ENCODE measurements at places on chromosomes 4 and X.

GRCh38 chr4:99755223-99755944 is 61.2 kb upstream of the DAPP1 start:
- DNase-seq = no peak

DNA sequence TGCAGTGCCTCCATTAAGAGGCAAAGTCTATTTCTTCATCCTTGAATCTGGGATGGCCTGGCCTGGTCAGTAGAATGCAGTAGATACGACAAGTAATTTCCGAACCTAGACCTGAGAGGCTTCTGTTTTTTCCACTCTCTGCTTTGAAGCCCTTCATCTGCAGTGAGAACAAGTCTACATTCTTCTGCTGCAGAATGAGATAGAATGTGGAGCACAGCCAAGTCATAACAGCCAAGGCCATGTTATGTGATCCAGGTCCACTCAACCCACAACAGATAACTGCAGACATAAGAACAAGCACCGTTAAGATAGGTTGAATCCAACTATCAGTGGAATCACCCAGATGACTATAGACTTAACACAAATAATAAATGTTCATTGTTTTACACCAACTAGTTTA is 1297.7 kb downstream of the C4orf33 start:
- DNase-seq = peak; percentile 1

- no peak for DNase-seq
Observed at GRCh38 chrX:46727441-46727840, 31.5 kb downstream of the SLC9A7 start.

- DNase-seq = no peak
Observed at GRCh38 chr4:25926462-25926861, 12.4 kb downstream of the SMIM20 start.

GRCh38 chrX:136055651-136056221 is 70.5 kb downstream of the SLC9A6 start:
- peak; percentile 32 for DNase-seq

DNA sequence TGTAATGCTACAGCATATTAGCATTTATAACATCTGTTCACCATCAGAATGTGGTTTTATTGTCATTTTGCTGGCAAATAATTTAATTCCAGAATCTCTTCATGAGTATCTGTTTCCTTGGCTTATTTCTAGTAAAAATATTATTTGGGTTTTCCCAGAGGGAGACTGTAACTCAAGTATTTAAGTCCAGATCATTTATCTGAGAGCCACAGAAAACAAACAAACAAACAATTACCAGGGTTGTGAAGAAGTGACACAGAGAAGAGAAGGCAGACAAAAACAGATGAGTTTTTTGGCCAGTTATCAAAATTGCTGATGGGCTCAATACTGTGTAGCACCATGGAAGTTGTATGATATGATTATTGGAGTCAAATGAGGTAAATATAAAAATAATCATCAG is 515.1 kb downstream of the TECRL start:
- DNase-seq = no peak

- DNase-seq = no peak
Observed at GRCh38 chr4:59057804-59058203, 1947.6 kb upstream of the IGFBP7 start.

GRCh38 chr4:43682551-43682950 is 766.1 kb downstream of the KCTD8 start:
- no peak for DNase-seq

DNA sequence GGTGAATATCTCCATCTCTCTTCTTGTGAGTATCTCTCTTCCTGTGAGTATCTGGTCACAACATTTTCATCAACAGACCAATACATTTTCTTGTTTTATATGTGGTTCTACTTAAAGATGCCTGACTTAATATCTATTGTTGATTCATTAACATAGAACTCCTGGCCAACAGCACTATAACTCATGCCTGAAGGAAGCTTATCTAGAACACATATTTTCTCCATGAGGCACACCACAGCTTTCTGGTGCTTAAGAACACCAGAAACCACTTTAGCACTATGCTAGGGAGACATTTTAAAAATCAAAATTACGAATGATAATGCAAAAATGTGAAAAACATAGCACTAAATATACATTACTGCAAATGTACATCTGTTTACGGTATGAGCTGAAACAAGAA is 190.4 kb downstream of the GABRB1 start:
- DNase-seq = peak; percentile 19

DNA sequence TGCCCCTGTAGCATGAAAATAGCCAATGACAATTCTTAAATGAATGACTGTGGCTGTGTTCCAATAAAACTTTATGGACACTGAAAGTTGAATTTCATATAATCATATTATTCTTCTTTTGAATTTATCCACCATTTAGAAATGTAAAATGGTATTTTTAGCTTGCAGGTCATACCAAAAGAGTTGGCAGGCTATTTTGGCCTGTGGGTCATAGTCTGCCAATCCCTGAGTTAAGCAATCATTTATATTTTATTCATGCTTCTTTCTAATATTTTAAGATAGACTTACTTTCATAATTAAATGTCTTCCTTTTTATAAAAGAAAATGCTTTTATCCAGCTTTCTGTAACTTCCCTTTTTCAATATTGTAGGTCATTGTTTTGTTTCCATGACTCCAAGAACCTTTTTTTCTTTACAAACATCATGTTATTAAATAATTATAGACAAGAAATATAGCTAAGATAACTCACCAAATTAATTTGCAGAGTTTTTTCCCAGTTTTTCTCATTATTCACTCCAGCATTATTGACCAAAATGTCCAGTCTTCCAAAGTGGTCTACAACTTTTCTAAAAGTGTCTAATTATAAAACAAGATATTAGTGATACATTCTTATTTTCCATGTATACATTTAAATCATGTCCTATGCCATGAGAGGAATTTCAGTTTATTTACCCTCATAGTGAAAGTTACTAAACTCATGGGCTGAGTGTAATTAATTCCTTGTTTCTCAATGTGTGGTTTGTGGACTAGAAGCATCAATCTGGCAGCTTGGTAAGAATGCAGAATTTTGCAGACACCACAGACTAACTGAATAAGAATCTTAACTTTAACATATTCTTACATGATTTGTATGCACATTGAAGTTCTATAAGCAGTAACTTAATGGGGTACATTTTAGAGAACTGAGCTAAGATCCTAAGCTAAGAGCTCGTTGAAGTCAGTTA is 4.5 kb downstream of the HPGD start:
- DNase-seq = no peak

DNA sequence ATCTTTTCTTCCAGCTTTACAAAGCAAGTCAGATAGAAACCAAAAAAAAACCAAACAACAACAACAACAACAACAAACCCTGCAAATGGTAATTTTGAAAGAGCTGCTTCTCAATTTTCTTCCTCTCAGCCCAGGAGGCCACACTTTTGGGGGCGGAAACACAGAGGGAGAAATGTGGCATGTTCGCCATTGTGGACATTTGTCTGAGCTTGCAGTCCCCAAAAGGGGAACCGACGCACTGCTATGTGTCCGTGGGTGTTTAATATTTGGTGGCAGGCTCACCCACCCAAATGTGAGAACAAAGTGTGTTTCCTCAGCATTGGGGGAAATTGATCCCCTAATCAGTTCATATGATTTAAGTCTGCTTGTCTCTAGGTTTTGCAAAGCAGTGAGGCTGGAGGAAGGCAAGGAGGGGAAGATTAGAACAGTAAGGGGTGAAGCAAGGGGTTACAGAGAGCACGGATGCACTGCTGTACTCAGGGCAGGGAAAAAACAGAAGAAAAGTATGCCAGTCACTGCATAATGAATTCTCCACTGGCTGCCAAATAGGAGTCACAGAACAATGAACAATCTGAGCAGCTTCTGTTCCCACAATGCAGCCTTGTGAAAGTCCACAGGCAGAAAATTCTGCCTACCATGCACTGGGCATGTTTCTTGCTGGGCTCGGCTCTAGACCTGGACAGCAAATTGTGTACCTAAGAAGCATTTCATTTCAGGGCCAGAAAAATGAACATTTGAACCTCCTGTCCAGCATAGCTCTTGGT is 74.7 kb upstream of the GPM6B start:
- no peak for DNase-seq

DNA sequence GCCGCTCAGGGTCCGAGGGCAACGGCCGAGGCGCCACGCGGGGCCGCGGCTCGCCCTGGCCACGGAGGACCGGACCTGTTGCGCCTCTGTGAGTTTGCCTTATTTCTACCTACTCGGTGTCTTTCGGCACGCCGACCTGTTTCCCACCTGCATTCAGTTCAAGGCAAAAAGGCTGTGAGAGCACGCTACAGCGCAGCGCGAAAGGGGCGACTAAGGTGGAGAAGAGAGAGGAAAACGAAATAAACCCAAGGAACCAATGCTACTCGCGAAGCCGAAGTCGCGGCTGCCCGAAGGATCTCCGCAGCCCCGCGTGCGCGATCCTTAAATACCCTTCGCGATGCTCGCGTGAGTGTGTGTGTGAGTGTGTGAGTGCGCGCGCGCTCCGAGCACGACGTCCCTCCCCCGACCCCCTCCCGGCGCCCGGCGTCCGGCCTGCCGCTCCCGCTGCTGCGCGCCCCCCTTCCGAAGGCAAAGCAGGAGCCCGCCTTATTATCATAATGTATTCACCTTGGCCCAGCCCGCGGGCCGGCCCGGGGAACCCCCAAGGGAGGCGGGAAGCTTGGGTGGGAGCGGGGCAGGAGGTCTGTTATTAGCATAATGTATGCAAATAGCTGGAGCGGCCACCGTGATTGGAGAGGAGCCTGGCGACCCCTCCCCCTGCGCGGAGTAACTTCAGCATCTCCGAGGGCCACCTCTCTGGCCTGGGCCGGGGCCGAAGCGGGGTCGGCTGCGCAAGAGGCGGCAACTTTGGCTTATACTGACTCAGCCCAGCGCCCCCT is at the start of gene COL25A1:
COL25A1 (minus strand) TSS at position 298 of the 779 bp plus-strand sequence.
- DNase-seq = no peak

- DNase-seq = no peak
Observed at GRCh38 chrX:9442056-9442455, 22.8 kb upstream of the TBL1X start.

DNA sequence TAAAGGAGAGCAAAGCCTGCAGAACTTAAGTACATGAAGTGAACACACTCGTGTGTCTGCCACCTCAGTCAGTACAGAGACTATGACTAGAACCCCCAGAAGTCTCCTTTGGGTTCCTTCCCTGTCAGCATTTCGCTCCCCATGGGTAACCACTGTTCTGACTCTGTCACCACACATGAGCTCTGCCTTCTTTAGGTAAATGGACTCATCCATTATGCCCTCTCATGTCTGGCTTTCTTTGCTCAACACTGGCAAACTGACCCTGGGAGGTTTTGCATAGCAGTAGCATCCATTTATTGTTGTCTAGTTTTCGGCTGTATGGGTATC is 38.5 kb downstream of the TBC1D14 start:
- no peak for DNase-seq
